ENCODE measurements at places on chromosomes 5 and 9. TPM values are rescaled to one million over a fixed set of nuclear protein-coding genes. Genes with fewer than 3 reads are reported as not detected.
A peak's percentile ranks its signal among the peaks of the same experiment; 100 is the strongest.

Gene LCN1
- not detected for total RNA-seq

Gene MYOZ3
- total RNA-seq, result 0.49 TPM

Gene PCDHB16
- not detected for total RNA-seq

Gene ACSL6
- total RNA-seq, result 1.8 TPM

DNA sequence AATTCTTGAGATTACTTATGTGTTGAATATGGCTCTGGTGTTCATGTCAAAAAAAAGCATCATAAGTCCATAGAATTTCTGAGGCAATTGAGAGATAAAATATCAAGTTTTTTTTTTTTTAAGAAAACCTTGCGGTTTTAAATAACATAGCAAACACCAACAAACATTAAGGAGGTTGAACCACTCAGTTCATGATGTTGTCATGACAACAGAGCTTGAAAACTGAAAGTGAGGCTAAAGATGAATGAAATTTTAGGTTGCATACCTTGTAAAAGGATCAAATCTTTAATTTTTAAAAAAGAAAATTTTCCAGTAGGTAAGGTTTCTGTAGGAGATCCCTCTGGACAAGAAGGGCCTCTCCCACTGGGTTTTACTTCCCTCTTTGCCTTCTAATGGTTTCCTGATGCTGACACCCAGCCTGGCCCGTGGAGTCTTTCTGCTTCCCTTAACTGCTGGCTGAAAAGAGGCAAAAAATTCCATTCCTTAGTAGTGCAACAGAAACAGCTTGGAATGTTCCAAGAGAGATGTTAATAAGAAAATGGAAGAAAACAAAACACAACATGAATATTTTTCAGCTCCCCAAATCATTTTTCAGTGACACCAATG, 60.0 kb upstream of the FER start:
- DNase-seq, result no peak

DNA sequence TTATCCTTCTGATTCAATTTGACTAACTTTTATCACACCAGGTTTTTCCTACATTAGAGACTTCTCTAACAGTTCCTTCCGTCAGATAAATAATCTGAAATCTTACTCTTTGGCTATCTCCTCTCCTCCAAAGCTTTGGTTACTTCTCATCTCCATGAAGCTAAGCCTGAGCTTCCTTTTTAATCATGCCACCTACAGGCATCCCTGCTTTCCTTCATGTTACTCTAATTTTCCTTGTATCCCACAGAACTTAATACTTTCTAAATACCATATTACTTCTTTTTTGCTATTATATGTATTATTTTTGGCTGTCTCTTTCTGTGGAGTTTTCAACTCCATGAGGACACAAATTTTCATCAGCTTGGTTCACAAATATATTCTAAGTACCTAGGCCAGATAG, 49.7 kb downstream of the C9 start:
- no peak for DNase-seq

GRCh38 chr5:11785771-11786352, 118.4 kb downstream of the CTNND2 start:
- no peak for DNase-seq

- no peak for DNase-seq
These were observed 57.3 kb downstream of the S1PR3 start for GRCh38 chr9:89048616-89049015.

DNA sequence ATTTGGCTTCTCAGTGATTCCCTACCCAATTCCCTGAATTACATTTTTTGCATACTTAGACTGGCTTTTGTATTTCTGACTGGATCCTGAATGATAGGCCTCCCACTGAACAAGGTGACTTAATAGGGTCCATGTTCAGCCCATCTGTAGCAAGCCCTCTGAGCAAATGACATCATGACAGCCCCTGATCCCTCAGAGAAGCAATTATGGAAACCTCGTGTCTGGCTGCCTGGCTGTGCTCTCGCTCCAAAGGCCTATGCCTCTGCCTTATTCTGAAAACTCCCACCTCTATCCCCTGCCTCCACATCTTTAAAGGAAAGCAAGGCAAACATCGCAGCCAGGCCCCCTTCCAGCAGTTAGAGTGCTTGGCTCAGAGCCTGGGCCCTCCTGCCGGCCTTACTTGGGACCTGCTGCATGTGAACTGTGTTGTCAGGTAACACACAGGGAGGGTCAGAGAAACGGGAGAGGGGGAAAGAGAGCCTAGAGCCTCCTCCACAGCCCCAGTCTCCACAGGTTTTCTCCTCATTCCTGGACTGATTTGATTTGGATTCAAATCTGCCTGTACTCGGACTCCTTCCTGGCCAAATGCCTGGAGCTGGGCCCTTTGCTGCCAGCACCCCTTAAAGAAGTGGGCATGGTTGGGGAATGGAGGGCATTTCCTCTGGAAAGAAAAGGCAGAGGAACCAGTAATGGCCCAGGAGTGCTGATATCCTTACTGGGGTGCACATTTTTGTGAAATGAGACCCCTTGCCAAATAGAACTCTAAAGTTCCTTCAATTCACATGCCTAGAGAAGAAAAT, 3.8 kb downstream of the DCANP1 start:
- peak; percentile 31 for DNase-seq

DNA sequence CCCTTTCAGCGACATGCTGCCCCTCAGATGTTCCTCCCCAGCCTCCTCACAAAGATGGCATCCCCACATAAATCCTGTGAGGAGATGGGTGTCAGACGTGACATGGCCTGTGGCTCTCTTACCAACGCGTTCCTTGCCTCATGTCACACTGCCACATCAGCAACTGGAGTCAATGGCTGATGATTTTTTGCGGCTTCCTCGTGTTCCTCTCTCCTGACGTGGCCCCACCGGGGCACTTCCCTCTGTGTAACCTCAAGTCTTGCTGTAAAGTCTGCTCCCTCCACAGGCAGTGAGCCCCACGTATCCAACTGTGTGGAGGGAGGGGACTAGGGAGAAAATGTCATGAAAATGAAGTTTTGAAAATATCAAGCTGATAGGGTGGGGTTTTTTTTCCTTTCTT, 53.2 kb upstream of the SHISAL2B start:
- no peak for DNase-seq

DNA sequence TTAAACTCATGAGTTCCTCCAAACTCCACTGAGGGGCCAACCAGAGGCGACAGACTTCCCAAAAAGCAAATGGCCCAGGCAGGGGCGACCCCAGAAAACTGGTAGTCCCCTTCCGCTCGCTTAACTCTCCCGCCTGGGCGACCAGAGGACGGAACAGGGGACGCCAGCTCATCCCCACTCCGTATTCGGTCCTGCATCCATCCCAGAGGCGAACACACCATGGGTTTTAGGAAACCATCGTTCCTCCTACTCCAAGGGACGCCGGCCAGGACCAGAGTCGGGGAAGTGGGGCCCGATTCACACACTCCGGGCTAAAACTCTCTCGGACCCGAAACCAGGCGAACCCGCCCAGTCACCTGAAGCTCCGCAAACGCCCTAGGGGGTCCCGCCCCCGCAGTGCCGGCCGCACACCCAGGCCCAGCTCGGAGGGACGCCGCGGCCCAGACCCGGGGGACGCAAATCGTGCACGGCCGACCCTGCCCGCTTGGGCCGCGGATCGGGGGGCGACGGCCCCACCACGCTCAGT, 478 bp downstream of the TEX10 start:
- DNase-seq, result peak; percentile 66

DNA sequence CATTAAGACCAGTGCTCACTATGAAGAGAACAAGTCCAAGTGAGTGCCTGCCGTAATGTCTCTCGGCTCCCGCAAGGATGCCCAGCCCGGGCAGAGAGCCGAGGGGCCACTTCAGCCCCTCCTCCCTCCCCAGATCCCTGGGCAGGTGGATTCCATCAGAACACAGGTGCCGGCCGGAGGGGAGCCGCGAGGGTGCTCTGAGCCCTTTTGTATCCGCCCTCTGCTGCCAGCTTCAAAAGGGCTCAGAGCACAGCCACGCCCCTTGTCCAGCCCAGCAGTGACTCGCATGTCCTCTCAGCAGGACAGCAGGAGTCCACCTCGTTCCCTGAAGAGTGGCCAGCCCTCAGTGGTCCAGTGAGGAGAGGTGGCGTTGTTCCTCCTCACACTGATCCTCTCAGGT, 43.9 kb downstream of the CYFIP2 start:
- DNase-seq, result no peak

- DNase-seq, result no peak
These were observed 8.0 kb downstream of the VDAC1 start for GRCh38 chr5:133996683-133997252.

DNA sequence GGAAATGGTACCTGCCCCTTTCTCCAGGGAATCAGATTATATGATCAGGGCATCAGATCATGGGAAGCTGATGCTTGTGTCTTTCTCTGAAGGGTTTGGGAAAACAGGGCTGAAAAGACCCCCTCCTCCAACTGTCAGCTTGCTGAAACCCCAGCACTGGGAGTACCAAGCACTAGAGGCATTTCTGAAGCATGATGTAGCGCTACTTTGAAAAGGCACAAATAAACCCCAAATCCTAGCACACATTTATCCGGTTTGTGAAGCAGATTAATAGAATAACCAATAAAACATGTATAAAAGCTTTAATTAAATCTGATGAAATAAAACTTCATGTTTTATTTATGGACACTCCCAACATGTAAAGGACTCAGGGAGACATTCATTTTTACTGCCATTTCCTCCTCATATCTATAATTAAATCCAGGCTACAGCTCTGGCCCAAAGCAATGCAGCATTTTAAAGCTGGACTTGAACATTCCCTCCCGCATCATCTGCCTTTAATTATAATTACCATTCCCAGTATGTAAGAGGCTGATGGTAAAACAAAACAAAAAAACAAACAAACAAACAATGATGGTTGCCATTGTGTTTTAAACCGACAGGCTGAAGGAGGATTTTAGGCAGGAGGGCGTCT, 298.2 kb upstream of the RFX3 start:
- DNase-seq, result no peak

DNA sequence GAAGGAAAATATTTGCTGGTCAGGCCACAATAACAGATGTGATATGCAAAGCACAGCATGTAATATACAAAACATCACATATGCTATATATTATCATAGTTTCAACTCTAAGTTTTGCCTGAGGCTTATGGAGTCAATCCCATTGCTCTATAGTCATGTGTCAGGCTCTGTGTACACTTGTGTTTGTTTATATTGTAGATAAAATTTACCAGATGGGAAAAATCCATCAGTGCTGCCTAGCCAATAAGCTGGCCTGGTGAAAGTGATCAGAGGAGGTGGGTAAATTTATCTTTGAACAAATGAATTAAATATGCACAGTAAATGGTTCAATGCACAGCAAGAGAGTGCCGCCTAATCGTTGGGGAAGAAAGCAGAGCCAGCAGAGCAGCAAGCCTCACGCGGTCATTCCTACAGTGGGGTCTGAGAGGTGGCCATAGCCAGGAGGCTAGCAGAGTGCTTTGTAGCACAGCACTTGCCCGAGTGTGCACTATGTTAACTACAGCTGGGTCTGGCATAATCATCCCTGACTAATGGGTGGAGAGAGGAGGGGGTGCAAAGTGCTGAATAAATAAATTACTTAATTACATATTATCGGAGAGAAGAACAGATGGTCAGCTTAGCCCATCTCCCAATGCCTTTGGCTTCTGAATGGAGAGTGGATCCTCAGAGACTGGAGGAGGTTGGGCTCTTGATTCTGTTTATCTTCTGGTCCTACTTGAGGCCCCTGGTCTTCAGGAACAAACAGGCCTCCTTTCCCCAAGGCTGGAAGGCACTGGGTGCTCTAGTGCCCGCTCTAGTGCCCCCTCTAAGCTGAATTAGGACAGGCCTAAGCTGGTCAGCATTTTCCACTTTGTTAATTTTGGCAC, 153.5 kb downstream of the MAT2B start:
- no peak for DNase-seq

DNA sequence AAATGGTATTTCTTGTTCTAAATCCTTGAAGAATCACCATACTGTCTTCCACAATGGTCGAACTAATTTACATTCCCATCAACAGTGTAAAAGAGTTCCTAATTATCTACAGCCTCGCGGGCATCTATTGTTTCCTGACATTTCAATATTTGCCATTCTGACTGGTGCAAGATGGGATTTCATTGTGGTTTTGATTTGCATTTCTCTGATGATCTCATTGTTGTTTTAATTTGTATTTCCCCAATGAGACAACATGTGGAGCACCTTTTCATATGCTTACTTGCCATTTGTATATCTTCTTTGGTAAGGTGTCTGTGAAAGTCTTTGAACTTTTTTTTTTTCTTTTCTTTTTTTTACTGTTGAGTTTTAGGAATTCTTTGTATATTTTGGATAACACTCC, 473.6 kb downstream of the KCTD16 start:
- no peak for DNase-seq

GRCh38 chr5:107592515-107592914, 78.2 kb downstream of the EFNA5 start:
- no peak for DNase-seq
